ENCODE measurements at places on chromosomes 5 and 9.

DNA sequence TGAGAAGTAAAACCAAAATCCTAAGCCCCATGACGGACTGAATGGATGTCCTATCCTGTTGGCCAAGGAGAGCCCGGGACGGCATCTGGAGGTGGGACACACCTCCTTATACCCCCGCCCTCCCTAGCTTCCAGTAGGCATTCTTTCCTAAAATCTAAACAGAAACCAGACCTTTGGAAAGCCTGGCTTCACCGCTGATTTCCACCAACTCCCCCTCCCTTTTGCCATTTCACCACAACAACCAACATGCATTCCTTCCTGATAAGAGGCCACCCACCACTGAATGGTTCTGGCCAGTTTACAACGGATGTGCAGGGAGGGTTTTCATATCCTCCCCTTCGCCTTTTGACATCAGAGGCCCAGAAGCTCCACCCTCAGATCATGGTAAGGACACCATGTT, 9.2 kb upstream of the RARS1 start:
- no peak for DNase-seq

GRCh38 chr5:145872486-145872885, 328 bp downstream of the GRXCR2 start:
- no peak for DNase-seq

GRCh38 chr9:86082870-86083269, 16.5 kb downstream of the GOLM1 start:
- DNase-seq, result no peak

GRCh38 chr9:68821911-68822310, 116.9 kb downstream of the PIP5K1B start:
- no peak for DNase-seq

- DNase-seq, result no peak
Observed at GRCh38 chr5:144857454-144857853, 686.8 kb downstream of the KCTD16 start.

DNA sequence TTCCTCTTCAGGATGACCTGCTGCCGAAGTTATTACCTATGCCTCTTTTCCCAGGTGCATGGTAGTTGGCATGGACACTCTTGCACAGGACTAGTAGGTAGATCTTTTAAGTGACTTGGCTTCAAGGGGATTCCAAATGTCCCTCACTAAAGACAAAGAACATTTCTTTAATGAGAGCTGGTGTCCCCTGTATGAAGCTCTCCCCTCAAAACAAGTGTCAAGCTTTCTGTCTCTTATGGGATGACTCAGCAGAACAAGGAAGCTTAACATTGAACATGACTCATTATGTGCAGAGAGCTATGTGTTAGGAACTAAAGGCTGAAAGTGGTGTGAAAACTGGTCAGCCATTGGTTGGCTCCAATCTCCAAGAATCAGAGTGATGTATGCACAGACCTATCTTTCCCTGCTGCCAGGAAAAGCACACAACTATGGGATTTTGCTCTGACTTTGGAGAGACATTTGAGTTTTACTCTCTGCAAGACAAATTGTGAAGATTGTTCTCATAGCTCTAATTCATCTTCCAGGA, 120.5 kb downstream of the PRDM6 start:
- DNase-seq, result no peak

DNA sequence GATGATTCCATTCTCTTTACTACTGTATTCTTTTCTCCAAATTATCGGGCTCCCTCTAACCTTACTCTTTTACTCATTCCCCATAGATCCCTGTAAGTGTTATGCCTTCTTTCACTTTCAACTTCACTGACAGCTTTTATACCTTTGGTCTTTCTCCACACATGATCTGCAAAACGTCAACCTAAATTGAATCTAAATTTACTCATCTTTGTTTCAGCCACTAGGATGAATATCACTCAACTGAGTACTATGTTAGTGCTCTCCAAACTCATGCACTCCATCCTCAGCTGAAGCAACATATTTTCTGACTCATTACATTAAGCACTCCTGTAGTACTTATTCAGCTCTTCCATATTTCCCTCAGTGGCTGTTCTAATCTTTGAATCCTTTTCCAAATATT, 133.4 kb downstream of the ADAMTS19 start:
- no peak for DNase-seq

DNA sequence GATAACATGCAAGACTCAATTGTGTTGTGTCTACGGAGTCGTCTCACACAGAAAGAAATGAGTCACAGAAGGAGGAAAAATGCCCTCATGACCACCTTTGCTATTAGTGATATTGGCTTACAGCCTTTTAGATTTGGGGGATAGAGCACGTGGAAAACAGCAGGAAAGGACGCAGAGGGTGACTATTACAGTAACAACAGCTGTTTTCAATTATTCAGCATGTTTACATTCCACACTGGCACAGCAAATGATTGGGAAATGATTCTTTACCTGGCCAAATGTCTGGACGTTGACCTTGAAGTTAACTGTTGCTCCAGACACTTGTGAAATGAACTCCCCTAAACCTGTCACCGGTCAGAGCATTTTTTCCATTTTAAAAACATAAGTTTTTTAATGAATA, 46.8 kb downstream of the APTX start:
- DNase-seq, result no peak

- no peak for DNase-seq
Observed at GRCh38 chr9:83068414-83068813, 5.5 kb upstream of the RASEF start.

DNA sequence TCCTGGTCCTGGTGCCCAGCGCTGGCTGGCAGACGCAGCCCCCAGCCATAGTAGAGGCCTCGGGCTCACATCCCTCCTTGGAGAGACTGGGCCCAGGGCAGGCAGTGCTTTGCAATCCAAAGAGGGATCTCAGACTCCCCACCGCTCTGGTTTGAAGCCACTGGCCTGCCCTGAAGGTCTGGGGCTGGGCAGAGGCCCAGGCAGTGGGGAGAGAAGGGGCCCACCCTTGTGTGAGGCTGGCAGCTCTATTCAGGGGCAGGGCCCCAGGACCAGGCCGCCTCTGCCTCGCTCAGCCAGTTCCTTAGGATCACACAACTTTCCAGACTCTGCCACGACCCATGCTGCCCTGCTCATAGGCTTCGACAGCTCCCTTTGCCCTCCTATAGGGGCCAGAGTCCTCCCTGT, 10.7 kb upstream of the SEC16A start:
- no peak for DNase-seq

DNA sequence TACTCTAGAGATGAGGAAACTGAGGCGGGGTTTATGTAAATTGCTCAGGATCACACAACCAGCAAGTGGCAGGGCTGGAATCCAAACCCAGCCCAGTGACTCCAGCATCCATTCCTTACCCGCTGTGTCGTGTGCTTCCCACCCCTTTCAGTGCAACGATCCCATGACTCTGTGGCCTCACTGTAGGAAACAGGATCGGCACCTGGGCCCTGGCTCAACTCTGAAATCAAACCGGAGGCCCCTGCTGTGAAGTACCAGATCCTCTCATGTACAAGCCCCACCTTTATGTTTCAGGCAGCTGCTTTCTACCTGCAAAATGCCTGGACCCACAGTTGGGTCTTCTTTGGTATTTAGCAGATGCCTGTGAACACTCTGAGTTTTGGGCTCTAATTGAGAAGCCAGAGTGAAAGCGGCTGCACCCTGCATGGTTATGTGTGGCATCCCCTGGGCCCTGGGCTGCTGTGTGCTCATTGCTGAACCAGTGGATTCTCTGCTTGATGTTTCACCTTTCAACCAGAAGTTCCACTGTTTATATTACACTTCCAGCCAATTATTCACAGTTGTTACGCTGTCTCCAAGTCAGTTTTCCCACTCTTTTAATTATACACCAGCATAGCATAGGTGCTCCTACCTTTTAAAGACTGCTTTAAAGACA, 36.7 kb downstream of the ABLIM3 start:
- no peak for DNase-seq

DNA sequence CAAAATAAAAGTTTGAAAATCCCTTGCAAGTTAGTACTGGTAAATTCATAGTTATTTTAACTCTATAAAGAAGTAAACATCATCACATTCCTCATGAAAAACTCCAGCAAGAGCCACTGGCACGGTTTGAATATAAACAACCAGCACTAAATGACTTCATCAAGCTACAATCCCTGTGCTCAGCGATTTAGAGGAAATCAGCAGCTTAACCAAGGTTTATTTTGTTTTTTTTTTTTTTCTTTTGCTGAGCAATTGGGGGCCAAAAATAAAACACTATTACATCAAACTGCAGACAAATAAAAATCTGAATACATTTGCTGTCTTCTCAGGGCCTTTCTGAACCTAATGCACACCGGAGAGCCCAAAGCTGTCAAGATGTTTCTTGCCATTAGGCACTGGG, 106.2 kb upstream of the SLC24A2 start:
- DNase-seq, result no peak

DNA sequence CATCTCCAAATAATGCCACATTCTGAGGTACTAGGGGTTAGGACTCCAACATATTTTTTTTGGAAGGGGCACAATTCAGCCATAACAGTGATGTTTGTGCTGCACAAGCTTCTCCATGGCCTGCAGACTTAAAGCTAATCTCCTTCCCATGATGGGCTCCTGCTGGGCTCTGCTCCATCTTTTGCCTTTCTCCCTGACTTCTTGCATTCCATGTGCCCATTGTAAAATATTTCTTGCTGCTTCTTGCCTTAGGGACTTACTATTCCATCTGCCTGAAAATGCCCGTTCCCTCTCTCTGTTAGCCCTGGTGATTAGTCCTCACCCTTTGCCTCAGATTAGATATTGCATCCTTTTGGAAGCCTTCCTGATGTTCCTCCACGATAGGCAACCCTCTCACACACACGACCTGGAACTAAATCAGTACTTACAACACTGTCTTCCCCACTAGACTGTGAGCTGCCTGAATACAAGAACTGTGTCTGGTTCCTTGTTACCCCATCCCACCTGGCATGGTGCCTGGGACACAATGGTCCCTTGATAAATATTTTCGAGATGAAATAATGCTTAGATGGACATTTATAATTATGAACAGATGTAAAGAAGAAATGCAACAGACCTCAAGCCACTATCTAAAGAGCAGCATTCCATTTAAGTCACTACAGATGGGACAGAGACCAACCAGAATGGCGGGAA, 33.5 kb downstream of the OR1J1 start:
- no peak for DNase-seq

- no peak for DNase-seq
Observed at GRCh38 chr5:172910828-172911627, 48.2 kb upstream of the RPL26L1 start.

- no peak for DNase-seq
Observed at GRCh38 chr5:1335540-1336095, 9.3 kb downstream of the CLPTM1L start.

DNA sequence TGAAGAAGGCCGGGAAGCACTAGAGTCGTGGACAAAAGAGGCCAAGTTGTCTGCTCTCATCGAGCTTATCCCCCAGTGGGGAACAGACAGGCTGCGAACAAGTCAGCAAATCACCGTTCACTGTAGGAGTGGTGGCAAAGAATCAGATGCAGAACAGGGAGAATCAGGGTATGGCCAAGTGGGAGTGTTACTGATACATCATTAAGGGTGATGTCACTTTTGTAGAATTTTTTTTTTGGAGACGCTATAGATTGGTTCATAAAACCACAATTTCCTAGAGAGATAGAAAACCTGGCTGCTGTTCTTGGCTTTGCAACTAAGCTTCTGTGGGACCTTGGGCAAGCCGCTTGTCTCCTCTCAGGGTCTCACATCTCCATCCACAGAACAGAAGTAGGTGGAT, 21.3 kb downstream of the SPRY4 start:
- DNase-seq, result no peak

DNA sequence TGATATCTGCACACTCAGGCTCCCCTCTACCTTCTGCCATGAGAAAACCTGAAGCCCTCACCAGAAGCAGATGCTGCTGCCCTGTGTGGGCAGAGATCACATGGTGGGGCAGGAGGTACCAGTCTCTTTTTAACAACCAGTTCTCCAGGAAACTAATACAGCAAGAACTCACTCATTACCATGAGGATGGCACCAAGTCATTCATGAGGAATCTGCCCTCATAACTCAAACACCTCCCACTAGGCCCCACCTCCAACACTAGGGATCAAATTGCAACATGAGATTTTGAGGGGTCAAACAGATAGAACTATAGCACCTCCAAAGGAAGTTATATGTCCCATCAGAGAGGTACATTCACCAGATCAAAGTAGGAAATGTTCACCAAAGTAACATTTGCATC, 136.3 kb upstream of the SHB start:
- DNase-seq, result no peak

DNA sequence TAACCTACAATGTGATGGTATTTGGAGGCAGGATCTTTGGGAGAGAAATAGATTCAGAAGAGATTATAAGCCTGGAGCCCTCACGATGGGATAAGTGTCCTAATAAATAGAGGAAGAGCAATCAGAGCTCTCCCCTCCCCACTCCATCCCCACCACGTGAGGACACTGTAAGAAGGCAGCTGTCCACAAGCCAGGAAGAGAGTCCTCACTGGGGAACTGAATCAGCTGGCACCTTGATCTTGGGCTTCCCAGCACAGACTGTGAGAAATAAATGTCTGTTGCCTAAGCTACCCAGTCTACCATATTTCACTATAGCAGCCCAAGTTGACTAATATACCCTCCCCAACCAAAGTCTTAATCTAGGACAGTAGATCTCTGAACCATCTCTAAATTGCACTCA, 118.1 kb downstream of the SUSD1 start:
- DNase-seq, result no peak

DNA sequence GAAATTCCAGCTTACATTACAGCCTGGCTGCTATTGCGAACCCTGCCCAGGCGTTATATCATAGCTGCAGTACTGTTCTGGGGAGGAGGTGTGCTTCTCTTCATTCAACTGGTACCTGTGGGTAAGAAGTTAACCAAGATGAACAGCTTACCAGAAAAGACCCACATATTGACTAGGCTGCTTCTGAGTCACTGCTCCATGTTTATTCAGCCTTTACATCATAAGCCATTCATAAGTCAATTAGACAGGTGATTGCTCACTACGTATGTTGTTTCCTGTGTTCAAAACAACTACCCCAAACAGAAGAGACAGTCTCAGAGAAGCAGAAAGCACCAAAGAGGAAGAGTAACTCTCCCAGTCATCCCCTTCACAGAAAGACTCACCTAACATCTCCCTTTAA, 34.7 kb upstream of the SLC22A5 start:
- DNase-seq, result no peak

- DNase-seq, result no peak
Observed at GRCh38 chr9:90024823-90025222, 420.0 kb downstream of the GADD45G start.

DNA sequence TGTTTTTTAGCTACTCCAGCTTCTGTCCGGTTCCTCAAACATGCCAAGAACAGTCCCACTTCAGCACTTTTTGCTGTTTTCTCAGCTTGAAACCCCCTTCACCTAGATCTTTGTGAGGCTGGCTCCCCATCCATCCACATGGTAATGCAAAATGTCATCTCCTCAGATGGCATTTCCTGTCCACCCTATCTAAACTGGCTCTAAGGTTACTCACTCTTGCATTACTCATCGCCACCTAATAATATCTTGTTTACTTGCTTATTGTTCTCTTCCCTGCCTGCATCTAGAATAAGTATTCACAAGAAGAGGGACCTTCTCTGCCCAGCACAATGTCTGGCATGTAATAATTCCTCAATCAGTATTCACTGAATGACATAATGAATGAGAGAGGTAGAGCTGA, 220.1 kb downstream of the FAM114A2 start:
- no peak for DNase-seq

Measured in stimulated activated CD4-positive, alpha-beta T cell treated with anti-CD3 and anti-CD28 coated beads, Interleukin-15, amount 100 ng/mL, for 1 hour (primary cell).